ENCODE measurements at places on chromosomes 3 and 15.

GRCh38 chr15:49900006-49900902 is 218.8 kb downstream of the ATP8B4 start:
- DNase-seq: no peak

GRCh38 chr15:62834686-62835329 is 207.7 kb upstream of the TPM1 start:
- DNase-seq: no peak

- no peak for DNase-seq
These were observed 18.2 kb downstream of the SENP8 start for GRCh38 chr15:72136170-72137051.

DNA sequence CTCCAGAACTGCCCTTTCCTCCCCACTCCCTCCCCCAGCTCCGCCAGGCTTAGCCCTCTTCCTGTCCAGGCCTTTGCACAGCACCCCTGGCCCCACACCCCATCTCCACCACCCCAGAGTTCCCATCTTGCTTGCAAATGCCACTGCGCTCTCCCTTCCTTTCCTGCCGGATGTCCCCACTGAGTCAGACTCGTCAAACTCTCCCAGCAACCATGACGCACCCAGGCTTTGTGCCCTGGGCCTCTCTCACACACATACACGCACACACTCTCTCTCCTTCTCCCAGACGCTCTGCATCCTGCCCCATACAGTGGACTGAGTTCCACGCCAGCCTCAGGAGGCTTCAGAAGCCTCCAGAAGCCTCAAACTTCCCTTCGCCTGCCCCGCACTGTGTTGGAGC is 2.8 kb upstream of the CCDC9B start:
- no peak for DNase-seq

DNA sequence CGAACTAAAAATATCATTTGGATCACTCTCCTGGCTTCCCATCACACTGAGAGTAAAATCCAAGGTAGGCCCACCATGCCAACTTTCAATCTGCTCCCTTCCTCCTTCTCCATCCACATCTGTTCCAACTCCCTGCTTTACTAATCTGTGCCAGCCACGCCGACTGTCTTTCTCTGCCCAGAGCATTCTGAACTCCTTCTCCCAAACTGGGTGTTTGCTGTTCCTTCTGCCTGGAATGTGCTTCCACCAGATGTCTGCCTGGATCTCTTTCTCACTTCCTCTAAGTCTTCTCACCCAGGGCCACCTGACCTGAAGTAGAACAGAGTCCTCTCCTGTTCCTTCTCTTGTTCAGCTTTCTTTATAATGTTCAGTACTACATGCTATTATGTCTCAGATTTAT is 5.6 kb upstream of the ARL8B start:
- no peak for DNase-seq

GRCh38 chr3:170564664-170565063 is 21.2 kb downstream of the SLC7A14 start:
- no peak for DNase-seq

DNA sequence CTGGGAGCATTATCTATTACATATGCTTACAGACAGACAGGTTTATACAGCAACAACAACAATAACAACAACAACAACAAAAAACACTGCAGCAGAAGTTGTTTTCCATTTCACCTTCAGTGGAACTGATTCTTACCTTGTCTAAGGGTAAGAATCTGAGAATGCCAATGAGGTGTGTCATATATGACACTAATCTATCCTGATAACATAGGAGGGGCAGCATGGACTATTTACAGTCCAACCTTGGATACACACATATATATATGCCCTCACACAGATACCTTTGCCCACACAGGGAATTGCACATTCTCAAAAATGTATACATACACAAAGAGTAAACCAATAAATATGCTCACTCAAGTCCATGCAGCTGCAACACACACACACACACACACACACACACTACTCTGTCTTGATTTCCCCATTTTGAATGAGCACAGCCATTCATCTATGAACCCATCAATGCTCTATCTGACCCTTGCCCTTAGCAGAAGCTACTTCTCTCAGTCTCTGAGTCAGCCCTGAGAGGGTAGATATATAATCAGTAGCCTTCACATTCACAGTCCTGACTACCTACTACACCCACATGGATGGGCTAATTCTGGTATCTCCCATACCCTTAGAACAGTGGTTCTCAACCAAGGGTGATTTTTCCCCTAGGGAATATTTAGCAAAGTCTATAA is 9.7 kb upstream of the TRANK1 start:
- DNase-seq: no peak

GRCh38 chr15:40161693-40162391 is 973 bp downstream of the BUB1B start:
- no peak for DNase-seq

DNA sequence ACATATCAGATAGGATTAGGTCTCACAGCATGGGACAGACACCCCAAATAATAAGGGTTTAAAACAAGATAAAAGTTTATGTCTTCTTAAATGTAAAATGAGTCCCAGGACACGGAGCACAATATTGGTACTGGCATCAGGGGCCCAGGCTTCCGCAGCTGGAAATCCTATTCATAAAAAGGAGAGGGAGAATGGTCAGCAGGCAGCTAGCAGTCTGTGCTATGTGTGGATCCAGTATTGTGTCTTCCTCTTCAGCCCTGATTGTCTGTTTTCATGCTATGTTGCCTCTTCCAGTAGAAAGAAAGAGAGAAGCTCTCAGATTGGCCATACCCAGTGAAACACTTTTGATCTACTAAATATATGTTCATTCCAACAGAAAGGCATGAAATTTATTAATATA is 319.3 kb upstream of the SLCO3A1 start:
- DNase-seq: no peak

GRCh38 chr3:197734667-197735318 is 1.9 kb downstream of the RUBCN start:
- DNase-seq: no peak

DNA sequence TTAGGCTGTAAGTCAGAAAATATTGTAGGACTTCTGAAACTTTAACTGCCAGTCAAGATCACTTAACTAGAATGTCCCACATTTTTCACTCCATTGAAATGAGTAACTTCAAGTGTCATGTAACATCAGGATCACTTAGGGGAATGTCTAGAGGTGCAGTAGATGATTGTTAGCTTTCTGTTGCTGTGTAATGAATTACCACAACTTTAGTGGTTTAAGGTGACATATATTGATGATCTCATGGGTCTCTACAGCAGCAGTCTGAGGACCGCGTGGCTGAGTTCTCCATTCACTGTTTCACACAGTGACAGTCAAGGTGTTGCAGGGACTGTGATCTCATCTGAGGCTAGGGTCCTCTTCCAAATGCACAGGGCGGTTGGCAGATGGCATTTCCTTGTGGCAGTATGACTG is 82.7 kb downstream of the SLC25A26 start:
- DNase-seq: peak; percentile 79

DNA sequence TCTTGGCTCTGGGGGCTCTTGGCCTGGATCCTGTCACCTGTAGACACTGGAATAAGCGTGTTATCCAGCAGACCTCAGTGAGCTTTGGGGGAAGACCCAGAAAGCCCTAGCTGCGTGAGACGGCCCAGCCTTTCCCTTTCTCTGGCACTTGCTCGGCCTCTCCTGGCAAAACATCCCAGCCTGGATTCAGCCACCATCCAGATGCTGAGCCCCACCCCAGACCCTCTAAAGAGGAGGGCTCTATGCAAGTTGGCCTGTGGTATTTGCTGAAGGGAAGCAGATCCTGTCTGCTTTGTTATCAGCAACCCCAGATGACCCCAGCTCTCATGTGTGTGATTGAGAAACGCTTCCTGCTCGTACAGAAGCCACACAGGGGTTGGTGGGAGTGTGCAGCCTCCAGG is 267.2 kb downstream of the FAM43A start:
- no peak for DNase-seq

- DNase-seq: no peak
These were observed 412.7 kb downstream of the CNTN4 start for GRCh38 chr3:2511356-2511755.

DNA sequence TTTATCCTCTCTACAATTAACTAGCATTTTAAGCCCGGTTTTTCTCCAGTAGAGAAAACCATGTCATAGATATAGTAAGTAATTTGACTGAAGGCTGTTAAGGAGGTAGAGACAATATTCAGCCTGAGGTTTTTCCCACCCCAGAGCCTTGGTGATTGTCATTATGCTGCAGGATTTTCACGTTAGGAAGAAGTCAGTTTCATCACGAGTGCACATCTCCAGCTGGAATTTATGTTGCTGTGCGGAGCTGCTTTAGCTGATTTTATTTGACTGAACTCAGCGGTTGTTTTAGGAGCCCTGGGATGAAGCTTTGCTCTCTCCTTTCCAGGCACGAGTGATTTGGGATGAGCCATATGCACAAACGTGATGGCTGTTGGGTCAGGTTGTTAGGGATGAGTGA is 271.3 kb upstream of the RGMA start:
- no peak for DNase-seq

- no peak for DNase-seq
These were observed 221.4 kb downstream of the THSD4 start for GRCh38 chr15:71336671-71337070.

DNA sequence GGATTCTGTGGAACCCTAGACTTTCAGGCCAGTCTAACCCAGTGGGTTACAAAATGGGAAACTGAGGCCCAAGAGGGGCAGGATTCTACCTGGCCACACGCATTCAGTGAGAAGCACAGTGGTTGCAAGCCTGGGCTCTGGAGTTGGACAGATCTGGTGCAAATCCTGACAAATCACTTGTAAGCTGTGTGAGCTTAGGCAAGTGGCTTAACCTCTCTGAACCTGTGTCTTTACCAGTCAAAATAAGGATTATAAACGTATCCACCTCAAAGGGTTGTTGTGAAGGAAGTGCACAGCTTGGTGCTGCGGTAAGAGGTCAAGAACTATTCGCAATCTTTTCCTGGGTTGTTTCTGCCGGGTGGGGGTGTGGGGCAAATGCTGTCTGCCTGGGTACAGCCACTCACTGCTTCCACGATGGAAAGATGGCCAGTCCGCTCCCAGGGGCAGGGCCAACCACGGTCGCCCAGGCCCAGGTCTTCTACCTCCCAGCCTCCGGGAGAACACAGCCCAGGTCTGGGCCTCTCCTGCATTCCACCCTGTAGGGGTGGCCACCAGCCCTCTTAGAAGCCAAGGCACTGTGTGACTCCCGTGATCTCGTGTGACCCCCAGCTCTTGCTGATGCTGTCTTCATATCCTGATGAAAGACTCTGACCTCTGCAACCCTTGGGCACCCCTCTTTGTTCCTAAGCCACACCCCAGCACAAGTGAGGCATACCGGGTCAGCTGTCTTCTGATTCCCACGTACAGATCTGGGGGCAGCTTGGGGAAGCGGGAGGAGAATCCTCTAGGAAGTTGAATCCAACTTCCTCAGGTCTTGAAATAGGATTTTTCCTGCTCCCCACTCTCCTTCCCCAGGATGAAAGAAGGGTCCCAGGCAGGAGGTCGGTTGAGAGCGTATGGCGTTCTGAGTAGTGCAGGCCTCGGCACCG is 1.5 kb downstream of the CHRNA3 start:
- no peak for DNase-seq

- no peak for DNase-seq
These were observed 407.3 kb downstream of the GBE1 start for GRCh38 chr3:81354119-81354518.

DNA sequence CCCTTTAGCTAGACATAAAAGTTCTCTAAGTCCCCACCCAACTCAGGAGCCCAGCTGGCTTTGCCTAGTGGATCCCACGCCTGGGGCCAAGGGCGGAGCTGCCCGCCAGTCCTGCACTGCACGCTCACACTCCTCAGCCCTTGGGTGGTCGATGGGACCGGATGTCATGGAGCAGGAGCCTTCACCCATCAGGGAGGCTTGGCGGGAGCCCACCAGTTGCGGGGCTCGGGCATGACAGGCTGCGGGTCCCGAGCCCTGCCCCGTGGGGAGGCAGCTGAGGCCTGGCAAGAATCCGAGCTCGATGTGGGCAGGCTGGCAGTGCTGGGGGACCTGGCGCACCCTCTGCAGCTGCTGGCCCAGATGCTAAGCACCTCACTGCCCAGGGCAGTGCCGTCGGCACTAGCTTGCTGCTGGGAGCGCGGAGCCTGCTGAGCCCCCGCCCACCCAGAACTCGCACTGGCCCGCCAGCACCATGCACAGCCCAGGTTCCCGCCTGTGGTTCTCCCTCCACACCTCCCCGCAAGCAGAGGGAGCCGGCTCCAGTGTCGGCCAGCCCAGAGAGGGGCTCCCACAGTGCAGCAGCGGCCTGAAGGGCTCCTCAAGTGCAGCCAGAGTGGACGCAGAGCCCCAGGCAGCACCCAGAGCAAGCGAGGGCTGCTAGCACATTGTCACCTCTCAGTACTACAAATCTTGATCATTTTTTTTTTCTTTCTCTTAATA is 391.4 kb upstream of the NDN start:
- no peak for DNase-seq

DNA sequence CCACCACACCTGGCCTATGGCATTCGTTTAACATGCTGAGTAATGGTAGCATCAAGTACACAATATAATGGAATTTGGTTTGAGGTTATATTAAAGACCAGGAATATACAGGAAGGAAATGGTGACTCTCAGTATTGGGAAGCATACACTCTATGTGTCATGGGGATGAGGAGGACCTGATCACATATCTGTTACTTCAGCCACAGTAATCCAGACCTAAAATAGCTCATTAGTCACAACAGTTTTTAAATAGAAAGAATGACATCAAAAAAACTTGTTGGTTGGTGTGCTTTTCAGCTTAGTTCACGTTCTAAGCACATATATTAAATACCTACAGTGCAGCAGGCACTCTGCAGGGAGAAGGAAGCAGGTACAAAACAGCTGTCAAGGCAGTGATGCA is 52.5 kb upstream of the ATP2C1 start:
- DNase-seq: no peak

GRCh38 chr3:45176912-45177311 is 30.7 kb upstream of the CDCP1 start:
- DNase-seq: no peak

GRCh38 chr15:89614164-89614563 is 38.9 kb downstream of the TICRR start:
- no peak for DNase-seq

DNA sequence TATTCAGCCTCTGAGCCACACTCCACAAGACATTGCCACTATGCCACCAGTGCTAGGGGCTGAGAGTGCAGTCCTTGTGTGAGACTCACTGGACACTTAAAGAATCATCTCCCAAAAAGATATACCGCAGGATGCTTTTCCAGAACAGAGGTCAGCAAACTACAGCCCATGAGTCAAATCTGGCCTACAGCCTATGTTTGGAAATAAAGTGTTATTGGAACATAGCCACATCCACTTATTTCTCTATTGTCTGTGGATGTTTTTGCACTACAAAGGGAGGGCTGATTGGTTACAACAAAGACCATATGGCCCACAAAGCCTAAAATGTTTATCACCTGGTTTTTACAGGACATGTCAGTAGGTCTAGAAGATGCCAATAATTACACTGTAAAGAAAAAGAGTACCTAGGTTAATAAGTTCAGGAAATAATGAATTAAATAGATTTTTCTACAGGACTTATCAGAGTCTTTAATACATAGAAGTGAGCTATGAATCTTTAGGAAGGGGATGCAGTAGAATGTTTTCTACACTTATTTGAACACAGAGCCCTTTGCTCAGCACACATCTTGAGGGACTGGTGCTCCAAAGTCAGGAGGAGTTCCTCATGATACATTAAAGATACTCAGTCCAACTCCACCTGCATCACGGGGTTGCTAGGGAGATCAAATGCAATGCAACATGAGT is 26.3 kb downstream of the SRGAP3 start:
- DNase-seq: no peak
